Esophagus muscularis mucosa (tissue), 4 donors: ENCODE measurements at places on chromosomes 1 and 21. TPM values are rescaled to one million over a fixed set of nuclear protein-coding genes. Genes with fewer than 3 reads are reported as not detected.
A peak's percentile ranks its signal among the peaks of the same experiment; 100 is the strongest.

DNA sequence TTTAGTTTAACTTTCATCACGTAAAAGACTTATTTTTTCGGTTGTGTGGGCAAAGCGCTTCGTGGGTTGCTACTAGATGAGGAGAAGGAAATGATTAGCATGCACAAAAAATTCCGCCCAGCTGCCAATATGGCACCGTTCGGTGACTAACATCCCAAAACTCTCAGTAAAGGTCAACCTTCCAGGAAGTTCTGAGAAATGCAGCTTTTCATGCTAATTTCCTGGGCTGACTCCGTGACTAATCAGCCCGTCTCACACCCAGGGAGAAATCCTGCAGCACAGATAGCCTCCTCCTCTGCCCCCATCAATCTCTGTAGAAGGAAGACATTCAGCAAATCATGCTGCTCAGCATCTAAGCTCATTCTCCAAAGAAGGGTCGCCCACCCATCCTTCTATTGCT lies 34.1 kb downstream of the TMCO4 start:
- peaks cover 58% of the 10 kb centered on the region for H3K36me3 ChIP-seq
- H3K27ac ChIP-seq: no peak overlapping the region
- no peaks in the 10 kb centered on the region for H3K4me1 ChIP-seq

DNA sequence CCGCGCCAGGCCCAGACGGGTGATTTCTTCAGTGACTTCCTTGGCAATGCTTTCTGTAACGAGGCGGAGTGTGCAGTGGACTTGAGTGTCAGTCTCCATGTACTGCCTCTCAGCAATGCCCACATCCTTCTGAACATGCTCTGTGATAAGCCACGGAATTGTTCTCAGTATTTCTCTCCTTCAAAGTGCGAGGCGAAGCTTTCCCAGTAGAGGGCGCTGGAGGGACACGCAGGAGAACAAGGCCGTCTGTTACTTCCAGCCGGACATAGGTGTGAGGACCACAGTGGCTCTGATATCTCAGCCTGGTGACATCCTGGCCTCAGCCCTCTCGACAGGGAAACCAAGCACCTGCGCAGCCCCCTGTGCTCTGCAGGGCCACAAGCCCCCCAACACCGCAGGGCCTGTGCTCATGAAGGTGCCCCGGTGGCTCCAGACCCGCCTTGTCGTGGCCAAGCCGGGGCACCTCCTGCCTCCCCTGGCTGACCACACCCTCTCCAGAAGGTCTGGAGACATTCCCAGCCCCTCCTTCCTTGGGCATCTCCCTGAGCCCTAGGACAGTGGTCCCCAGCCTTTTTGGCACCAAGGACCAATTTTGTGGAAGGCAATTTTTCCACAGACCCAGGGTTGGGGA lies 46.1 kb upstream of the BACE2 start:
- peak; percentile 97 for DNase-seq
- H3K4me3 ChIP-seq: no peak overlapping the region
- no peak overlapping the region for H3K27ac ChIP-seq
- H3K36me3 ChIP-seq: no peaks in the 10 kb centered on the region

- H3K27ac ChIP-seq: no peak overlapping the region
- H3K4me1 ChIP-seq: no peaks in the 10 kb centered on the region
- H3K27me3 ChIP-seq: no peaks in the 10 kb centered on the region
- no peak for DNase-seq
- no peaks in the 10 kb centered on the region for H3K36me3 ChIP-seq
Measured at GRCh38 chr1:73778471-73778870, 419.5 kb downstream of the LRRIQ3 start.

GRCh38 chr1:203327684-203328457 lies 22.6 kb downstream of the BTG2 start:
- DNase-seq: no peak
- H3K27ac ChIP-seq: peak overlapping the region; percentile 94
- H3K4me1 ChIP-seq: peaks cover 57% of the 10 kb centered on the region

GRCh38 chr1:156524481-156524869 lies 23.9 kb upstream of the MEF2D start:
- no peak for DNase-seq
- H3K27me3 ChIP-seq: no peaks in the 10 kb centered on the region
- no peaks in the 10 kb centered on the region for H3K36me3 ChIP-seq
- no peak overlapping the region for H3K27ac ChIP-seq
- peaks cover 5% of the 10 kb centered on the region for H3K4me1 ChIP-seq

- no peak for DNase-seq
- no peak overlapping the region for H3K4me3 ChIP-seq
- no peak overlapping the region for H3K27ac ChIP-seq
- H3K27me3 ChIP-seq: no peaks in the 10 kb centered on the region
Measured at GRCh38 chr1:3670823-3671265, 18.5 kb downstream of the TP73 start.

- no peak for DNase-seq
- H3K27ac ChIP-seq: peak overlapping the region; percentile 78
- no peak overlapping the region for H3K4me3 ChIP-seq
- peaks cover 95% of the 10 kb centered on the region for H3K4me1 ChIP-seq
- no peaks in the 10 kb centered on the region for H3K27me3 ChIP-seq
- no peaks in the 10 kb centered on the region for H3K36me3 ChIP-seq
Measured at GRCh38 chr1:208161005-208161404, 83.2 kb downstream of the PLXNA2 start.

DNA sequence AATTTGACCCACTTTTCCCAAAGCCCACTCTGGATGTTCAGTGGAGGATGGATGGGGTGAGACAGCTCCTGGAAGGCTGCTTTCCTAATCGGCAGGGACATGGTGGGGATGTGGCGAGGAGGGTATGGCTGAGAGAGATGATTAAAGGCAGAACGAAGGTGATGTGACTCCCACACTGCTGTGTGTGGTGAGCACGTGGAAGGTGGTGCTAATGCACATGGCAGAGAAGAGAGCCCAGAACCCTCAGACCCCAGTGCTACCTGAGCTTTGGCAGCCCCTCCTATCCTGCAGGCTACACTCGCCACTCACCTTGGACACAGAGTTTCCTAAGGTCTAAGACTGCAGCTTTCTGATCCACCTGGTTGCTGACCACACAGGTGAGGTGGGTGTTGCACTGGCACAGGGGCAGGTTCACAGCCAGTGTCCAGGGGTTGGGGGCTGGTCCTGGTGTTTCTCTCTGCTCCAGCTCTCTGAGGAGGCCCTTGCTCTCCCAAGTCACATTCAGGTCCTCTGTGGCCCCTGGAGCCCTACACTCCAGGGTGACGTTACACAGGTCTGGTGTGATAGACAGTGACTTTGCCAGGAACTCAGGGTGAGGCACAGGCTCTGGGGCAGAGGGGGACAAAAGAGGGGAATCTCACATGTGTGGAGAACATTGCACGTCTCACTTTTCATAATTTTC lies 151.4 kb upstream of the ETV3 start:
- H3K36me3 ChIP-seq: no peaks in the 10 kb centered on the region
- peak; percentile 53 for DNase-seq
- H3K27me3 ChIP-seq: peaks cover 8% of the 10 kb centered on the region
- H3K27ac ChIP-seq: no peak overlapping the region
- no peak overlapping the region for H3K4me3 ChIP-seq
- no peaks in the 10 kb centered on the region for H3K4me1 ChIP-seq

DNA sequence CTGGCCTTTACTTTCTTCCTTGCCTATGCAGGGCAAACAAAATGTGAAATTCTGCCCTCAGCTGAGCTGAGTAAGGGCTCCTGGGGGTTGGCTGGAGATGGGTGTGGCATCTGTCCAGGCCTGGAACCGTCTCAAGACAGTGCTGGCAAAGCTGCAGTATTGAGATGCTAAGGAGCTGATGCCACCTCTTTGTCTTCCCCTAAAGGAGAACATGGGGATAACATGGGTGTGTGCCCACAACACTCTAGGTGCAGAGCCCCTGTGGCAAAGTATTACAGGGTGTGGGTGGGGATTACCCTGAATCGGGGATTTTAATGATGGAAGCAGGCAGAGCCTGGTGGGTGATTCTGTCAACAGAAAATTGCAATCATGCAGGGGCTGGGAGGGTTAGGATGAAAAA lies 2.5 kb upstream of the ST3GAL3 start:
- no peak overlapping the region for H3K4me3 ChIP-seq
- H3K27ac ChIP-seq: no peak overlapping the region
- peaks cover 19% of the 10 kb centered on the region for H3K4me1 ChIP-seq
- no peak for DNase-seq
- H3K27me3 ChIP-seq: no peaks in the 10 kb centered on the region

DNA sequence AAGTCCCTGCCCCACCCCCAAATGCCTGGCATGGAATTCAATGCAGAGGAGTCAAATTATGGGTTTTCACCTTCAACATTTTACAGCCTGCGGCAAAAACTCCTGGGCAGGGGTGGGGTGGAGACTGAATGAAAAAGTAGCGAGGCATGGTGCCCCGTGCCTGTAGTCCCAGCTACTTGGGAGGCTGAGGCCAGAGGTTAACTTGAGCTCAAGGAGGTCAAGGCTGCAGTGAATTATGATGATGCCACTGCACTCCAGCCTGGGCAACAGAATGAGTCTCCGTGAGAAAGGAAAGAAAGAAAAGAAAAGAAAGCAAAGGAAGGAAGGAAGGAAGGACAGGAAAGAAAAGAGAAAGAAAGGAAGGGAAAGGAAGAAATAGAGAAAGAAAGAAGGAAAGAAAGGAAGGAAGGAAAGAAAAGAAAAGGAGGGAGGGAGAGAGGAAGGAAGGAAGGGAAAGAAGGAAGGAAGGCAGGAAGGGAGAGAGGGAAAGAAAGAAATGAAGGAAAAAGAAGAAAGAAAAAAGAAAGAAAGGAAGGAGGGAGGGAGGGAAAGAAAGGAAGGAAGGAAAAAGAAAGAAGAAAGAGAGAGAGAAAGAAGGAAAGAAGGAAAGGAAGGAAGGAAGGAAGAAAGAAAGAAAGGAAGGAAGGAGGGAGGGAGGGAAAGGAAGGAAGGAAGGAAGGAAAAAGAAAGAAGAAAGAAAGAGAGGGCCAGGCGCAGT lies 11.1 kb downstream of the LEMD1 start:
- no peaks in the 10 kb centered on the region for H3K4me1 ChIP-seq
- no peaks in the 10 kb centered on the region for H3K36me3 ChIP-seq
- H3K27ac ChIP-seq: no peak overlapping the region
- no peaks in the 10 kb centered on the region for H3K27me3 ChIP-seq
- DNase-seq: peak; percentile 4
- no peak overlapping the region for H3K4me3 ChIP-seq

- no peak for DNase-seq
- peaks cover 4% of the 10 kb centered on the region for H3K4me1 ChIP-seq
- H3K4me3 ChIP-seq: peak overlapping the region; percentile 22
- no peaks in the 10 kb centered on the region for H3K36me3 ChIP-seq
- peaks cover 5% of the 10 kb centered on the region for H3K27me3 ChIP-seq
Measured at GRCh38 chr1:983798-984475, 2.0 kb upstream of the PERM1 start.

Gene SGIP1
- total RNA-seq: 9.1 TPM

Gene TMEM234
- 6.6 TPM for total RNA-seq

Gene IL6R
- total RNA-seq: 54.6 TPM

Gene RRAGC
- 26.3 TPM for total RNA-seq

Gene URB2
- total RNA-seq: 8.9 TPM

Gene LYPD8
- total RNA-seq: not detected

Gene RNF186
- not detected for total RNA-seq
